ENCODE measurements at places on chromosomes 3 and 15.

DNA sequence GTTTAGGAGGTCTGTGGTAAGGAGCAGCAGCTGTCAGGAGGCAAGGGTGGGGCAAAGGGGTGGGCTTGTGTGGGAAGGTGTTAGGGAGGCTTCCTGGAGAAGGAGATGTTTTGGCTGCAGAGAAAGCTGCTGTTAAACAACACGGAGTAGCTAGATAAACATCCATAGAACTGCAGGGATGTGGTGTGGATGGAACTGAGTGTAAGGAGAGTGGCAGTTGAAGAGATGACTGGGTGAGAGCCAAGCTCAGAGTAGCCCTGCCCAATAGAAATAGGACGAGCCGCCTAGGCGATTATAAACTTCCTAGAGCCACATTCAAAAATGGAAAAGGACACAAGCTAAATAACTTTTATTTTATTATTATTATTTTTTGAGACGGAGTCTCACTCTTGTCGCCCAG, 19.9 kb downstream of the RPLP1 start:
- DNase-seq: no peak

GRCh38 chr15:92102395-92102755, 248.9 kb downstream of the SLCO3A1 start:
- DNase-seq: no peak

DNA sequence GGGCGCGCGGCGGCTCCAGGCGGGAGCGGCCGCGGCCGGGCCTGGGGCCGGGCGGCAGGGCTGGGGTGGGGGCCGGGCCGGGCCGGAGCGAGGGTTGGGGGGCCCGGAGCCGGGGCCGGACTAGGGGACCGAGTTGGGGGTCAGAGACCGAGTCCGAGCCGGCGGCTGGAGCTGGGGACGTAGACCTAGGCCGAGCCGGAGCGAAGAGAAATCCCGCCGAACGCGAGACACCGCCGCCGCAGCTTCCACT, 37.3 kb downstream of the HMCES start:
- no peak for DNase-seq

DNA sequence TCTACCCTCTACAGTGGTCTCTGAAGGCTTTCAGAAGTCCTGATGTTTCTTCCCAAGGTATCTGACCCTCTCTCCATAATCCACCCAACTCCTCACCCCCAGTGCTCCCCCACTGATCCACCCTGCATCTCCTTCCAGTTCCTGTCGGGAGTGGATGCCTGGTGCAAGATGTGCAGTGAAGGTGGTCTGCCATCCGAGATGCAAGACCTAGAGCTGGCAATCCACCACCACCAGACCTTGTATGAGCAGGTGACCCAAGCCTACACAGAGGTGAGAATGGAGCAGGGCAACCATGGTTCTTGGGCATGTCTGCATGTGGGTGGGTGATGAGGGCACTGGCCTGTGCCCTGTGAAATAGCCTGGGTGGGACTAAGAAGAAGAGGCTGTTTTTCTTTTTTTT, 337.8 kb upstream of the ROPN1 start:
- DNase-seq: no peak

DNA sequence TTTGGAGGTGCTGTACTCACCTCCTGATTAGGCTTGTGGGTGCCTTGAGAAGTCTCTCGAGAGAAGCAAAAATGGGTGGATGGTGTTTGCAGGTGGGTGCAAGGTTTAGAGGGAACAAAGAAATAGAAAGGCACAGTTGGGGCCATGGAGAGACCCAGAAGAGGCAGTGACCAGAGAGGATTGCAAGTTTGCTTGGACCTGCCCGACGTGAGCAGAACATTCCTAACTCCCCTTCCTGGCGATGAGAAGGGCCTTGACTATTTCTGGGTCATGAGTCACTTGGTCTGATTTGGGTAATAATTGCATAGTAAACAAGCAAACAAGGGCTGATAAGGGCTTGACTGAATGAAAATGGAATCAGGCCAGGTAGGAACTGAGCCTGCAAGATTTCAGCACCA, 7.0 kb upstream of the CTSH start:
- no peak for DNase-seq

DNA sequence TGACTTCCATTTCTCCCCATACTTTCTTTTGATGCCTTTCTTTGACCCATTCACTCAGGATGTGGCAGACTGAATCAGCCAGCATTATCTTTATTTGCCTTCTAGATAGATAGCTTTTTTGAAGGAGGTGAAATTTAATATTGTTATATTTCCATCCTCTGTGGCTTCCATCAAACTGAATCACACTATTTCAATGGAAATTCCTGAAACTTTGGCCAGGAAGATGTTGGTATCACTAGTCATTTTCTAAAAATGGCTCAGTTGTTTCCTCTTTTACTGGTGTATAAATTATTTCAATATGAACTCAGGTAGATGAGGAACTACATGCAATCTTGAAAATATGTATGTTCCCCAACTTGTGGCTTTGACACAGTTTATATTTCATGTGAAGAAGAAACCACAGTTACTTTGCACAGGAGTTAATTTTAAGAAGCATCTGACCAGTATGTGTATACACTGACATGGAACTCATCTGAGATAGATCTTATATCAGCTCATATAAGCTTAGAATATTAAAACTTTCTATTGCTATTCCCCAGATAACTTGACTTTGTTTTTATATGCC, 248.3 kb downstream of the CGGBP1 start:
- DNase-seq: no peak

- no peak for DNase-seq
Measured at GRCh38 chr15:92819278-92820235, 80.6 kb upstream of the CHD2 start.

DNA sequence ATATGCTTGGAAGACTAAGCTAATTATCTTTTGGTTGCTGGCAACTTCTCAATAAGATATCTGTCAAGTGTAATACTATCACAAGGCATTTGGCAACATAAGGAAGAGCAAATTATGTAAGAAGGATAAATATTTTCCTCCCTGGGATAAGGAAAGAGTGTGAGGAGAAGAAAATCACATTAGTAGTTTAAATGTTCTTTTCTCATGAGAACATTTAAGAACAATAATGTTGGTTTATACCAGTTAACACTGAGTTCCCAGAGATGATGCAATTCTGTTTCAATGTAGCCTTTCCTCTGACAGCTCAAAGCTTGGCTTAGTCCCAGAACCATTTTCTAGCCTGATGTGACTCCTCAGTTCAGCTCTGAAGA, 66.1 kb upstream of the NPHP3 start:
- DNase-seq: peak; percentile 16

- DNase-seq: no peak
Measured at GRCh38 chr3:151011427-151011826, 38.9 kb upstream of the CLRN1 start.

DNA sequence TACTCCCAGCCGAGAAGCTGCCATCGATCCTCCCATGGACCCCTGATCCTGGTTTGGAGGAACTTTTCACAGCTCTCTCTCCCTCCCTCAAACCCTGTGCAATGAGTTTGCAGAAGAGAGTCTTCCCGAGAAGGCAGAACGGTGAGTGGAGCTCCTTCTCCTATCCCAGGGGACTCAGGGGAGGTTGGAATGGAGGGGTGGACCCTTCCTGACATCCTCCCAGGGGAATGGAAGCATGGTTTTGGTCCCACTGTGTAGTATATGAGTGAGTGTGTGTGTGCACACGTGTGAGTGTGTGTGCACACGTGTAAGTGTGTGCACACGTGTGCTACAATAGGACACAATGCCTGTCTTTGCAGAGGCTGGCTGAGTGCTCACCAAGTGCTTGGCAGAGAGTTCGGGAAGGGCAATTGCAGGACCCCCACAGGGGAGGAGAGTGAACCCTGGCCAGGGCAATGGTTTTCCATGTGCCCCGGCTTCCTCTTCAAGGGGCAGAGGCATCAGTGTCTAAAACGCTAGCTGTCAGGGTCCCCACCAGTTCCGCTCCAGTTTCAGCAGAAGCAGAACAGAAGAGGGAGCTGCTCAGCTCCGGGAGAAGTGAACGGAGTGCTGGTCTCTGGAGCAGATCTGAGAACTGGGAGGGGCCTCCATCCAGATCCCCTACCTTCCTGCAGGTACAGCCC, 13.8 kb upstream of the IL16 start:
- DNase-seq: peak; percentile 48
